Bone marrow (tissue), 2 donors: ENCODE measurements at places on chromosomes 6 and 20.
A peak's percentile ranks its signal among the peaks of the same experiment; 100 is the strongest.

DNA sequence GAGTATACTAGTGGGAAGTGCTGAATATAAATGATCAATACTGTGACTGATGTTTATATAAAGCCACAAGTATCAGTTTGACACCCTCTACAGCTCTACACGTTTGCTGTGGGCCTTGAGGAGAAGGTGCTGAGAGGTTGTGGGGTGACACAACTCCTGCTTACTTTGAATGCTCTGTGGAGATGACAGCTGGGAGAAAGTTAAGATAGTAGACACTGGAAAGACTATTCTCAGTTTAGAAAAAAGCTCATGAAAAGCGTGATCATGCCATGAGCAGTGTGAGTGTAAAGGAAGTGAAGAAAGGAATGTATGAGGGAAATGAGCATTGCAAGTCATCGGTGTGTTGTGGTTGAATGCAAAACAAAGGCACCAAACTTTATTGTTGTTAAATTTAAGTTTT lies 215.8 kb downstream of the UTRN start:
- no peak for DNase-seq

DNA sequence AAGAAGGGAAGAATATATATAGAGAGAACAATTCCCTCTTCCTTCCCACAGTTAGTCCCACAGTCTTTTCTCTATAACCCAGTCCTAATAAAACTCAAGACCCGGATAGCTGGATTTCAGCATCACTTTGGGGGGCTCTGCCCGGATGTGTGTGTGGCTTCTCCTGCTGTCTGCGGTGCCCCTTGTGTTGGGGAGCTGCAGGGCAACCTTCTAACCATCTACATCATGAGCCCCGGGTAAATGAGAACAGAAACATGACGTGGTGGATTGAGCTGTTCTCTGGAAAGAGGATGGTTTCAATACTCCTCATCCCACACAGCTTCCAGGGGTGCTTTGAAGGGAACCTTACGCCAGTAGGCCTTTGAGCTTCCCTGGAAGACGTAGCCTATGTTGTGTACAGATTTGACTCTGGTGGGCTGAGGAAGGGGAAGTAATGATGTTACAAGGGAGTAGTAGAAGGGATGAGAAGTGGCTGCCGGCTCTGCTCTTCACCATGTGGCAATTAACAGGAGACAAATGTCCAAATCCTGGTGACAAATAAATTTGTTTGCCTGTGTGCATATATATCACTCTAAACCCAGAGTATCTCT lies 13.5 kb upstream of the PRDM1 start:
- no peak for DNase-seq

DNA sequence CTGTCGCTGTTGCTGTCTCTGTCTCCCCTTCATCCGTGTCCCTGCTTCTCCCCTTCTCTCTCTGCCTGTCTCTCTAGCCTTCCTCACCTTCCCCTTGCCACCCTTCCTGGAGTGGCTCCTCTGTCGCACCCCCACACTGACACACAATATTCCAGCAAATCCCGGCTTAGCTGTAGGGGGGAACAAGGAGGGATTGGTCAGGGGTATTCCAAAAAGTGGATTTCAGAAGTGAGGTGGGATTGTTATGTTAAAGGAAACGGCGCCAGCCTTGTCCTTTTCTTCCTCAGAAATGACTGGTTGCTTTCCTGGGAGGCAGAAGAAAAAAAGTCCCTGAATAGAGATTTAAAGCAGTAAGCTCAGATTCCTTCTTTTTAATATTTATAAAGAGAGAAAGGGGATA lies 76.3 kb upstream of the SIRPA start:
- no peak for DNase-seq

- DNase-seq, result no peak
Observed at GRCh38 chr6:12875051-12875450, 158.5 kb downstream of the PHACTR1 start.

GRCh38 chr20:16419138-16419715 lies 154.0 kb downstream of the KIF16B start:
- DNase-seq, result no peak

GRCh38 chr6:1950631-1951030 lies 294.8 kb downstream of the GMDS start:
- no peak for DNase-seq

DNA sequence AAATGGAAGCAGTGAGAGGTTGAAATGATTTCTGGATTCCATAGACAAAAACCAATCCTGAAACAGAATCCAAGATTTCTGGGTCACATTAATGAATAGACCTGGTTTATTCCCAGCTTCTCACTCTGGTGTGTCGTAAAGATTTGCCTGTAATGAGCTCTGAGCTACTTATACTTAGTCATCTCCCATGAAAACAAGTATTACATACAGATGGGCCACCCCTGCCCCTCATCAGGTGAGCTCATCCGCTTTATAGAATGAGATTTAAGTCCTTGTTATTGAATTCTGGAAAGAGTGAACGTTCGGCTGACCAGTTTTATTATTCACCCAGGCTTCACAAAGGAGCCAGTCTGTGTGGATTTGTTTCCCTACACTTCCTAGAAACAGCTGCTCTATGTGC lies 47.1 kb upstream of the TMEM181 start:
- no peak for DNase-seq

DNA sequence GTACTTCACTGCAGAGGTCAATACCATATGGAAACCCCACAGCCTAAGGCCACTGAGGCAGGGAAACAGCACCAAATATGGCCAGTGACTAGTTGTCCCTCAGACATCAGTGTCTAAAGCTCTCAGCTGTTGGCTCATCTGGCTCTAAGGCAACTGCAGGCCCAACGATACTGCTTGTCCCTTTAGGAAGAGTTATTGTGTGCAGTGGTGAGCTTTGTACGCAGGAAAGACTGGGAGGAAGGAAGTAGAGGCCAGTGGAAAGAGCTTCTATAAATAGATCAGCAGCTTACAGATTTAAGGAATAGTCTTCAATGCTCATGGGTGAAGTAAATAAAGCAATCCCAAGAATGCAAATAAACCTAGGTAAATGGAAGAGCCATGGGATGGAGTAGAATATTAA lies 29.3 kb downstream of the DNAAF9 start:
- DNase-seq, result no peak

DNA sequence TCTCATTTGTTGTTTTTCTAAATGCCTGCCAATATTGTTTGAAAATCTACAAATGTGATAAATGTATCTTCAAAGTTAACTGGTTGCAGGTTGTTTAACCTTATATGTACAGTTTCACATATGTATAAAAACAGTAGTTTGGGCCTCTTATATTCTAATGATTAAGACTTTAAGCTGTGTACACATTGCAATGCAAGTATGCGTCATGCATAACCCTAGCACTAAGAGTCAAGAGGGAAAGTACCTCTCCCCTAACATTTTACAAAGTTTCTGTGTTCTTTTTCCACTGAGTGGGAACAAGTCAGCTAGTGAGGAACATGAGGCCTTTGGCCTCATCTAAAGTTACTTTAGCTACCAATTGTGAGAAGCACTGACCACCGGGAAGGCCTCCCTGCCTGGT lies 25.7 kb upstream of the MICB start:
- DNase-seq, result no peak

- DNase-seq, result no peak
Observed at GRCh38 chr6:159169193-159169555, at the start of gene FNDC1. TSS of gene FNDC1 (plus strand) at chr6:159169400. CDS start at chr6:159169597, 197 bp downstream.

GRCh38 chr20:4512891-4513550 lies 208.7 kb upstream of the PRND start:
- no peak for DNase-seq

DNA sequence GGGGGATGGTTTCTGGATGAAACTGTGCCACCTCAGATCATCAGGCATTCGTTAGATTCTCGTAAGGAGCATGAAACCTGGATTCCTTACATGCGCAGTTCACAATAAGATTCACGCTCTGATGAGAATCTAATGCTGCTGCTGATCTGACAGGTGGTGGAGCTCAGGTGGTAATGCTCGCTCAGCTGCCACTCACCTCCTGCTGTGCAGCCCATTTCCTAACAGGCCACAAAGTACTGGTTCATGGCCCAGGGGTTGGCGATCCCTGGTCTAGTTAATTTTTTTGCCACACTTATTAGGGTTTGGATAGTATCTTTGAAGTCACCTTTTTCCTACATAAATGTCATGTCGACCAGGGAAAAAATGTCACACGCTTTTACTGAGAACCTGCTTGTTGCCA lies 96.8 kb upstream of the MLIP start:
- no peak for DNase-seq

- no peak for DNase-seq
Observed at GRCh38 chr6:97068211-97068610, 143.7 kb downstream of the KLHL32 start.

DNA sequence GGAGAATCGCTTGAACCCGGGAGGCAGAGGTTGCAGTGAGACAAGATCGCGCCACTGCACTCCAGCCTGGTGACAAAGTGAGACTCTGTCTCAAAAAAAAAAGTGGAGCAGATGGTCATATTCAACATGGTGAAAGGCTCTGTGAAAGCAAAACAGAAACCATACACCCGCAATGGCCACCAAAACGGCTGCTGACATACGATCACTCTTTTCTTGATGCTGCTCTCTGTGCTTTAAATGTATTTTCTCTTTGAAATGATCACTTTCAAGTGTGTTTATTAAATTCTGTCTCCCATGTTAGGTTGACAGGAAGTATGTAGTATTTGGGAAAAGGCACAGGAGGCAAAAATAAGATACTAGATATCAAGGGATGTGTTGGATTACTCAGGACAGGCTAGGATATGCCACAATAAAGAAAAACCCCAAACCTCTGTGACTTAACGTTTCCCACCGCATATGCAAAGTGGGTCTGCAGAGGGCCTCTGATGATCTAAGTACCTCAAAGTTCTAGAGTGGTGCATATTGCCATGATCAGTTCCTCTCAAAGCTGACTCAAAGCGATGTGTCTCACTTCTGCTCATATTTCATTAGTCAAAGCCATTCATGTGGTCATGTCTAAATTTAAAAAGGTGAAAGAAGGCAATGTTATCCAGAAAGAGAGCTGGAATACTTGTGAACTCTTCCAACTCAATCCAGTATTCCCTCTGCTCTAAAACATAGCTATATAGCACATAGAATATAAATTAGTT lies 155.1 kb upstream of the SOX4 start:
- no peak for DNase-seq

DNA sequence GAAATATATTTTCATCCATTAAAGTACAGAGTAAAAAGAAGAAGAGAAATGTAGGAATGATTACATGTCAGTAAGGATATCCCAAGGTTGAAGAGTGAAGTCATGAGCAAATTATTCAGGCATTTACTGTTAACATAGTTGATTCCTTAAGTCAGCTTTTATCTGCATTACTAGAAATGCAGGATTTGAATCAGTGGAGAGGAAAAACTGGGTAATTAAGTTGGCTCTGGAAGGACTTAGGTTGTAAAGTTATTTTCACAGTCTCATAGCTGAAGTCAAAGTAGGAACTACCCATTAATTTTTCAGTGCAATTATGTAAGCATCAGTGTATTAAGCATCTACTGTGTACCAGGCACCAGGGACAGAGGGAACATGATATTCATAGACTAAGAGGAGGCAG lies 7.8 kb downstream of the NAA20 start:
- DNase-seq, result no peak

DNA sequence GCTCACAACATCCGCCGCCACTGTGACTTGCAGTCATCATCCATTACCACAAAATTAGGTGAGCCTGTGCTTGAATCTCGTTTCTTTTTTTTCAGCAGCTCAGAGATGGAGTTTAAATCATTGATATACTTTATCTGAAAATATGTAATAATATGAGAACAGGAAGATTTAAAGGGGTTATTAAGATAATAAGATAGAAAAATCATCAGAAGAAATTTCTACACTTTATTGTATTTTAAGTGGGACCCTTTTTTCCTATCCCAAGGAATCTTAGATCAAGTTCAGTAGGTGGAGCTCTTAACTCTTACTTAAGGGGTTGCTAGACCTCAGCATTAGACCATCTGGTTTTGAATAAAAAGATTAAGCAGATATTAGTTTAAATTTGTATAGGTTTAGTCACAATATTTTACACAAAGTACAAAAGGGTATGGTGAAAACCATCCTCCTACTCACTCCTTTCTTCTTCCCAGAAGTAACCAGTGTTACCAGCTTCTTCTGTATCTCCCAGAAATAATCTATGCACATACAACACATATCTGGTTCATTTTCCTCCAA lies 9.4 kb upstream of the NCOA7 start:
- DNase-seq, result peak; percentile 21
